RWPE1 (cell line): ENCODE measurements at places on chromosomes 1 and 21.

DNA sequence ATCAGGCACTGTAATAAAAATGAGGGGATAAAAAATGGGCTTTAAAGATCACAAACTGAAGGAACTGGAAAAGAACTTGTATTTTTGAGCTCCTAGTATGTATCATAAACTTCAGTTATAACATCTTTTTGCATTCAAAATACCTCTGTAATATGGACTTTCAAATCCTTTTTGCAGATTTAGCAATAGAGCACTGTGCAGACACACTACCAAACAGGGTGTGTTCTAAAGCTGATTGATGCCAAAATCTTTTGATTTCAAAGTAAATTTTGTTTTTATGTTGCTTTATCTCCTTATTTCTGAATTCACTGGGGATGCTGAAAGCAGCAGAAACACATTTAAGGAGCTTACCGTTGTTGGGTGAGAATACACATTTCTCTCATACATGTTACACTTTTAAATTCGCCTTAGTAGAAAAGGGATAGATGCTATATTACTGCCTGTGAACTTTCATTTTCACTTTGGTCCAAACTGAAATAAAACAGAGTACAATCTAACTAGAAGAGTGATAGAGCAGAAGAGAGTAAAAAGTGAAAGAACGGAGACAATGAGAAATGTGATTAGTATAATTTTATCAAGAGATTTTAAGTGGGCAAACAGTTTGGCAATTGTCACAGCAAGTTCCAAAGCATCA lies 1126.6 kb downstream of the BRINP3 start:
- DNase-seq = no peak

- no peak for DNase-seq
Observed at GRCh38 chr1:234938135-234938534, 190.5 kb downstream of the TOMM20 start.

DNA sequence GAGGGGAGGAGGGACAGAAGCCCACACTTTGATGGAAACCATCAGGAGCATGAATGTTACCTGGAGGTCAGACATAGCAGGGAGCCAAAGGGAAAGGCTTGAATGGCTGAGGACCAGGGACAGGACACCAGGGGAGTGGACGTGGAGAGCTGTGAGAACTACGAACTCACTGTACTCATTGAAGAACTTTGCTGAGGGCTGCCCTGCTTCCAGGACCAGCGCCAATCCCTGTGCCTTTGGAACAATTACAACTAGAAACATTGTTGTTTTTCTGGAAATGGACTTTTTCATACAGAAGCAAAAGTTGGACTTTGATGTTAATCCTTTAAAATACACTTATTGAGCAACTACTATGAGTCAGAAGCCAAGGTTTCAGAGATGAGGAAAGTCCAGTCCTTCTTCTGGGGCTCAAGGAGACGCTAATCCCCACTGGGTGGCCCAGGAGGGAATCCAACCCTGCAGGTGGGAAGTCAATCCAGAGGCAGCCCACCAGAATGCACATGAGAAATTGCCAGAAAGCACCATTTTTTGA lies 12.9 kb downstream of the TSPAN2 start:
- DNase-seq = no peak

DNA sequence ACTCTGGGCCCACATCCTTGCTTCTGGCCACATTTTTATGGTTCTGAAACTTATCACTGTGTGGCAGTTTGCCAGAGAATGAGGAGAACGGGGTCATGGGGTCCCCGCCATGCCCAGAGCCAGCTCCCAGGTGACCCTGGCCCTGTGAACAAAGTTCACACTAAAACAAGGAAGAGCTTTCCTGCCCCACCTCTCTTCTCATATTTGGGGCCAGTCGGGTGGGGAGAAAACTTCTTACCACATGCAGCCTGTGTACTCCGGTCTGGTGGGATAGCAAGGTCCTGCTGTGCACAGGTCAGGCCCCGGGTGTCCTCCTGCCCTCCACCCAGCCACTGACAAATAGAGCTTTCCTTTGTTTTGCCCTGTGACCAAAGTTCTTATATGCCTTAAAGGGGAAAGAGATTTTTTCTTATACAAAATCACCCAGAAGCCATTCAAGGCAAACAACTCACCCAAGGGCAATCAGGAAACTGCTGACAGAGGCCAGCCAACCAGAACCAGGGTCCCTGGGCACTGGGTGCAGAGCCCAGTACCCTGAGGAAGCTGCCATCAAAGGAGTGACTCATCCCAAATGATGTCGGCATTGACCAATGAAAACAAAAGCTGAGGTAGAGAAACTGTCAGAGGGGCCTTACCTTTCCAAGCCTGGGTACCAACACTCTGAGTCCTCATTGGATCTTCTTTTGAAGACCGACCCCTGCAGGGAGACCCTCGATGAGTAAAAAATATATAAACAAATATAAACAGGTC lies 53.6 kb downstream of the OLIG1 start:
- no peak for DNase-seq

DNA sequence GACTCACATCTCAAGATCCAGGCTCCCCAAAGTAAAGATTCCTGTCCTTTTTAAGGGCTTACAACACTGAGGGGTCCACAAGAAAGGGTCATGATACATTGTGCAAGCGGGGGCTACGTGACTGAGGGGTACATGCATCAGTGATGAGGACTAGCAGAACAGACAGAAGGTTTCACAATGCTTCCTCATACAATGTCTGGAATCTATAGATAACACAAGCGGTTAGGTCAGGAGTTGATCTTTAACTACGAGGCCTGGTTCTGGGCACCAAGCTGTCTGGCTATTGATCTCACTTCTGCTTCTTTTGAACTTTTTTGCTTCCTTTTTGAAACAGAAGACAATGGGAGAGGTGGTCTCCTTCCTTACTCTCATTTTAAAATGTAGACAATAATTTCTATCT lies 718.6 kb downstream of the AMY1C start:
- DNase-seq = no peak

DNA sequence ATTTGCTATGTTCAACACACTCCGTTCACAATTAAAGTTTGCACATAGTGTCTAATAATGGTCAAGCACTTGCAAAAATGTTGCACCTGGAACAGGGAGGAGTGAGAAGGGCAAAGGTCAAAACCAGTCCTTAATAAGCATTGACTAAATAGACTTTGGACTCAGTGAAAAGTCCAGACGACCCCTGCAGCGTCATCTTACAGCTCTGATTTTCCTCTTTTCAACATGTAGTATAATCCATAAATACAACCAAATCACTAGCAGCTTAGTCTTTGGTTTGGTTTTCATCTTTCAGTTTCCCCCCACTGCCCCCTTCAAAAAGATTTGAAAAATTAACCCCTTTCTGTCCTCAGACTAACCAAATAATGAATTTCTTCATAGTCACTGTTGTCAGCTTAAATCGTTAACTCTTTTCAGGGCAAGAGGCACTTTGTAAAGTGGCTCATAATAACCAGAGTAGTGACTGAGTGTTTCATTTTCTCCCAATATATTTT lies 290.3 kb downstream of the PTPRC start:
- no peak for DNase-seq

GRCh38 chr1:153362187-153362775 lies 4.6 kb downstream of the S100A9 start:
- DNase-seq = no peak

DNA sequence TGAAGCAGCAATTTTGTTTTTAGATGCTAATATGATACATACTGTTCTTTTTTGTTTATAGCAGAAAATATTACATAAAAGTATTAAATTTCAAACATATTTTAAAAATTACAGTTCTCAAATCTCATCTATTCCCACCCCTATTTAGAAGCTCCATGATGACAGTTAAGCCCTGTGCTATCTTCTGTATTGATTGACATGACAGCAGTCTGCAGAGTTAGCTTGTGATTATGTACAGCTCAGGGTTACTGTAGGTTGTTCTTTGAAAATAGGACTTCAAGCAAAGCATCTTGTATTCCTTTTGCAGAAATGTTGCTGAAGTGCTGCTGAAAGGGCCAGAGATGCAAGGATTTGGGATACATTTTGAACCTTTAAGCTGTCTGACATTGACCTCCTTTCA lies 8.2 kb downstream of the GPSM2 start:
- no peak for DNase-seq

- peak; percentile 41 for DNase-seq
Observed at GRCh38 chr1:225973158-225973557, 26.0 kb downstream of the SDE2 start.

- no peak for DNase-seq
Observed at GRCh38 chr1:25053576-25054250, 123.6 kb upstream of the RUNX3 start.
